Aortic smooth muscle cell (primary cell): ENCODE measurements at places on chromosomes 7 and 10. TPM values are rescaled to one million over a fixed set of nuclear protein-coding genes. Genes with fewer than 3 reads are reported as not detected.

Gene NODAL
- total RNA-seq: not detected in 2 replicates

Gene C7orf57
- total RNA-seq: under 0.01 TPM in 1 of 2 replicates, not detected in the other

Gene TMEM229A
- total RNA-seq: 0.13 and 0.37 TPM in 2 replicates

Gene AGAP9
- 2.0 and 3.3 TPM in 2 replicates for total RNA-seq

Gene ZNF736
- total RNA-seq: 9.5 and 10.9 TPM in 2 replicates

Gene MLXIPL
- under 0.01 TPM in 1 of 2 replicates, not detected in the other for total RNA-seq
